ENCODE measurements at places on chromosomes 7 and 10.

DNA sequence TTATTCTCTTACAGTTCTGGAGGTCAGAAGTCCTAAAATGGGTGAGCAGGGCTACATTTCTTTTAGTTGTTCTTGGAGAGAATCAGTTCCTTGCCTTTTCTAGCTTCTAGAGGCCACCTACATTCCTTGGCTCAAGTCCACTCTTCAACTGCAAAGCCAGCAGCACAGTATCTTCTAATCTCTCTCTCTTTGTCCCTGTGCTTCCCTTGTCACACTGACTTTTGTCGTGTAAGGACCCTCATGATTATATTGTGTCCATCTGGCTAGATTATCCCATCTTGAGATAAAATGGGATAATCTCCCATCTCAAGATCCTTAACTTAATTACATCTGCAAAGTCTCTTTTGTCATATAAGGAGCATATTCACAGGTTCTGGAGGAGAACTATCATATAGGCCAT lies 359.0 kb downstream of the ADRA2A start:
- no peak for DNase-seq

DNA sequence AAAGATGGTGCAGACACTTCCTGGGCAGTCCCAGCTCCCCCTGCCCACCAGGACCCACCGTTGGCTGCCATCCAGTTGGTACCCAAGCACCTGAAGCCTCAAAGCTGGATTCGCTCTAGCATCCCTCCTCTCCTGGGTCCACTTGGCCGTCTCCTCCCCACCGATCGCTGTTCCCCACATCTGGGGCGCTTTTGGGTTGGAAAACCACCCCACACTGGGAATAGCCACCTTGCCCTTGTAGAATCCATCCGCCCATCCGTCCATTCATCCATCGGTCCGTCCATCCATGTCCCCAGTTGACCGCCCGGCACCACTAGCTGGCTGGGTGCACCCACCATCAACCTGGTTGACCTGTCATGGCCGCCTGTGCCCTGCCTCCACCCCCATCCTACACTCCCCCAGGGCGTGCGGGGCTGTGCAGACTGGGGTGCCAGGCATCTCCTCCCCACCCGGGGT lies 14.5 kb upstream of the LIMK1 start:
- DNase-seq: no peak

GRCh38 chr10:21803374-21803773 lies 200.2 kb downstream of the DNAJC1 start:
- no peak for DNase-seq

DNA sequence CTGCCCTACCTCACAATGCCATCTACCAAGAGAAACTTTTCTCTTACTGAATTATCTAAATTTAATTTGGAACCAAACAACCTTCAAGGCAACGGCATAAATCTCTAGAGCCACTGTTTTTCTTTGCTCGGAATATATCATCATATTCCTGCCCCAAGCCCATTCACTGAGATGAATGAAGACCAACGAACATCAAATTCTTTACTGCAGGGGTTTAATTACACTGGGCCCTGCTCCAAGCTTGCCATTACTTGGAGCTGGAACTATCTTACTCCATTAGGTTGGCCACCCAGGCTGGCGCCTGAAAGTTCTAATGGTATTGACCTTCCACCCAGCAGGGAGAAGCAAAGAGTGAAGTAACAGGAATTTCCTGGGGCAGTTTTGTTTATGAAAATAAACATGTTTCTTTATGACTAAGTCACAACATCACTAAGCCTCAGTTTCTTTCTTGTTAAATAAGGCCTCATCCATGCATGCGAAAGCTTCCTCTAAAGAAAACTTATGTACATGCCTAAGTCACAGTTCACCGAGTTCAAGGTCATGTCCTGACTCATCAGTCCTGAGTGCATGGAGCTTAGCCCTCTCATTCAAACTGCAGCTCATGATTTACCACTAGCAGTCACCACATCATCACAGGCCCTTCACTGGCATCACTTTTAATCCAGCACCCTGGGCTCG lies 42.1 kb upstream of the ANAPC16 start:
- peak; percentile 34 for DNase-seq

- no peak for DNase-seq
Measured at GRCh38 chr7:1920266-1920681, 250.2 kb downstream of the ELFN1 start.

DNA sequence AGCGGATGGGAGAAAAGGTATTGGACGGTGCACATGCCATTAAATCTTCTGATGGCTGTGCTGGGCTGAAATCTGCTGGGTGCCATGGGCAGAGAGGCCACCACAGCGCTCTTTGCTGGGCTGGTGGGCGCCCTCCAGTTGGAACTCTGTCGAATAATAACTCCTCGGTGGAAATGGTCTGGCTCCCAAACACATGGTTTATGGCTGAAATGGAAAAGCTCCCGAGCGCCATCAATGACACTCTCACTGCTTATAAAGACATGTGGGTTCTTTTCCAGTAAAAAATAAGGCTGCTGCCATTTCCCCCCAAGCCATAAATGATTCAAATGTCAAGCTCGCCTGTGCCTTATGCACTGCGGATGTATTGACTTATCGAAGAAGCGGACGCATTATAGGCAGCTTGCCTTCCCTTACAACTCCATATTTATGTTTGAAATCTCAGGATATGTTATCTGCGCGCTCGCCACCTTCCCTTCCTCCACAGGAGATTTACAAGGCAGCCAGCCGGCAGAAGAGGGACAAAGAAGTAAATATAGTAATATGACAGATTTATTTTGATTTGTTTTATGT lies 239.0 kb upstream of the MKI67 start:
- DNase-seq: no peak

DNA sequence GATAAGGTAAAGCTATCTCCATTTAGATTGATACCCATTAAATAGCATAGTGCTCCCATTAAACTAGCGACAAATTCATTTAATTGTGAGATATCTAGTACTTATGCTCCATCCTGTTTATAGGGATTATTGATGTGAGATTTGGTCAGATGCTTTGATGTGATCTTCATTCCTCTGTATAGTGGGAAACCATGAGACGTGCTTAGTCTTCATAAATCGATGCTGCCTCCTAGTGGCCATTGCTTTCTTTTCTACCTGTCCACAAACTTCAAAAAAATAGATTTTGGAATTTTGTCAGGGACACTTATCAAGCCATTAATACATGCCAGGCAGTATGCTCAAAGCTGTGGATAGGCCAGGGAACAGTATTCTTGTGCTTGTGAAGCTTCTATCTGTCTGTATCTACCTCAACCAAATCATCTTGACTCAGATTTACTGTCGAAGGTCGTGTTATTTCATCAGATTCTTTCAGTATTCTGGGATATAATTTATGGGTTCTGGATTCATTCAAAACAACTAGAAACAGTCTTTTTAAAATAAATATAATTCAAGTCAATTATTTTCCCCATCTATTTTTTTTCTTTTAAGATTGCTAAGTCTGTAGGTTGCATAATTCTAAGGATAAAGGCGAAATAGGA lies 12.0 kb downstream of the LSM8 start:
- DNase-seq: peak; percentile 75

- no peak for DNase-seq
Measured at GRCh38 chr10:69814251-69814650, 12.5 kb downstream of the COL13A1 start.

DNA sequence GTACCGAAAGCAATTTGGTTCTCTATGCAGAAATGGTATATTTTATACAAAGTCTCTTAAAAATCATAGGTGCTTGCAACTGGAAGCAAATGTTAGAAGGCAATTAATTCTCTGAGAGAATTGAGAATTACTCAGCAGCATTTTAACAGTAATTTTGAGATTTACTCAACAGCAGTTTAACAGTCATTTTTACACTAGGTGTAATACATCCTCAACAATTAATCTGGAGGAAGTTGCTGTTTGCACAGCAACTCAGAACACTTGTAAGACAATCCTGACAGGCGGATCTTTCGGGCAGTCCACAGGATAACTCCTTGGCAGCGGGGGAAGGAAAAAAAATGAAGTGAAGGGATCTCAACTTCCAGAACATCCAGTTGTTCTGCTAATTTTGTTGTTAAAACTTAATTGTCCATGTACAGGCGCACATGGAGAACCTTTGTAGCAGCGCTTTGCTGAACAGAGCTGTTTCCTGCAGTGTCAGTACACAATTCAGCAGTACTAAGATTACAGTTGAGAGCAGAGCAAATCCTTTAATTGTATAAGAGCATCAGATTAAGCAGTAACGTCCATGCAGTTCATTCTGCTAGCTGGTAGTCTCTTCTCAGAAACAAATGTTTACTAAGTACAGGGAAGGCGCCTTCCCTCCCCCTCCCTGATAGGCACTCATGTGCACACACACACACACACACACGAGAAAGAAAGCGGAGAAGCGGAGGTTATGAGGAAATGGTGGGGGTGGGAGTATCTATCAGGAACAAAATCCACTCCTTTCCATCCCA lies 43.8 kb downstream of the ENO4 start:
- DNase-seq: peak; percentile 8

- peak; percentile 63 for DNase-seq
Measured at GRCh38 chr10:117174439-117175214, 22.7 kb upstream of the KCNK18 start.

DNA sequence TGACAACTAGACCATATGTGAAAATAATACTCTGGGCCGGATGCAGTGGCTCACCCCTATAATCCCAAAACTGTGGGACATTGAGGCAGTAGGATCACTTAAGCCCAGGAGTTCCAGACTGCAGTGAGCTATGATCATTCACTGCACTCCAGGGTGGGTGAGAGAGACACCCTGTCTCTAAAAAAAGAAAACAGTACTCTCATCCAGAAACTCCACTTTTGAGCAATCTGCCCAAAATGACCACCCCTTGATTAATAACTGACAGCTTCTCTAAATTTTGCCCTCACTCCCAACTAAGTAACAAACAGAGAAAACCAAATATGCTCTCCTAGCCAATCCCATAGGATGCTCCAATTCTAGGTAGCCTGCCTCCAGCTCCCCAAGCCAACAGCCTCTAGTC lies 62.5 kb upstream of the AKR1E2 start:
- DNase-seq: no peak
